ENCODE measurements at places on chromosomes 2 and 18. TPM values are rescaled to one million over a fixed set of nuclear protein-coding genes. Genes with fewer than 3 reads are reported as not detected.

The CFC1 gene
- total RNA-seq, result not detected

The SH3RF3 gene
- 11.7 TPM for total RNA-seq

The GTF2A1L gene
- not detected for total RNA-seq

The SPIRE1 gene
- total RNA-seq, result 32.4 TPM

The CDH19 gene
- 0.11 TPM for total RNA-seq

The SP140 gene
- total RNA-seq, result 1.7 TPM

The DCDC2C gene
- total RNA-seq, result not detected

The ANKRD62 gene
- total RNA-seq, result not detected

The ST8SIA5 gene
- 0.04 TPM for total RNA-seq

The TNFRSF11A gene
- total RNA-seq, result 26.5 TPM

The LIPG gene
- 9.1 TPM for total RNA-seq
